ENCODE measurements at places on chromosomes 6 and 20. TPM values are rescaled to one million over a fixed set of nuclear protein-coding genes. Genes with fewer than 3 reads are reported as not detected.

Gene KIF25
- total RNA-seq = 0.66 TPM

Gene MBOAT1
- total RNA-seq = 10.9 TPM

Gene DEFB124
- total RNA-seq = not detected

Gene CLIC5
- total RNA-seq = 5.4 TPM

Gene TSPO2
- total RNA-seq = not detected

Gene PRICKLE4
- 0.80 TPM for total RNA-seq

Gene LCA5
- 8.2 TPM for total RNA-seq

Gene PSORS1C1
- 0.48 TPM for total RNA-seq

Gene SLC32A1
- total RNA-seq = not detected

Gene THBS2
- 145 TPM for total RNA-seq

Gene TMC2
- total RNA-seq = 0.15 TPM

Gene ZNF391
- total RNA-seq = 5.9 TPM

Gene PPP1R14C
- total RNA-seq = not detected

Gene CCND3
- total RNA-seq = 148 TPM

Gene DDX43
- 1.5 TPM for total RNA-seq

Data from breast epithelium (tissue), 4 donors.